ENCODE measurements at places on chromosomes 12 and 14.
A peak's percentile ranks its signal among the peaks of the same experiment; 100 is the strongest.

DNA sequence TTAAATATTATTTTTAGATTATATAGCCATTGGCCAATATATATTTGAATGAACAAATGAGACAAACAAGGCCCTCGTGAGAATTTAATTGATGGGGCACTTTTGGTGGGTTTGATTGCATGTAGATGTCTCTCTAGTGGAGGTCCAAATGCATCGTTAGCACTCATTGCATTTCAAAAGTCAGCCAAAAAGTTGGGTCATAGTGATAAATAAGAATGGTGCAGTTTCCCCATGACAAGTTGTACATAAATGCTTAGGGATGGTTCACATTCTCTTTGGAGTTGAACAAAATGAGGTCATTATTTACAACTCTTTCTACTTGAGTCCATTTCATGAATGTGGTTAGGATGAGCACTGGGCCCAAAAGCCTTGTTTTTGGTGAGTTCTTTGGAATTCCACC is 1.0 kb downstream of the BEST3 start:
- no peak for DNase-seq

- DNase-seq: no peak
Observed at GRCh38 chr12:43208221-43208620, 343.8 kb downstream of the ADAMTS20 start.

DNA sequence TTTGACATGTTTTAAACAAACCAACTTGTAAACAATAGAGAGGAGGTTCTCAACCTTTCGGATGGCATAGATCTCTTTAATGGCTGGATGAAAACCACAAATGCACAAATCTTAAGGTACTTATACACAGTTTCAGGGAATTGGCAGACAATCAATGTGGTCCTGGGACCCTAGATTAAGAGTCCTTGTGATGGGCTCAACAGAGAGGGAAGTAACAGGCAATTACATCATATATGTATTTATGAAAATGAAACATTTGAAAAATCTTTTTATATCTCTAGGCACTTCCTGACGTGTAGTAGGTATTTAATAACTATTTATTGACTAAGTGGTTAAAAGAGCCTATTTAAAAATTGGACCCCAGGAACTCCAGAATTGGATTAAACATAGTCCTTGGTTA is 897 bp downstream of the ACTR10 start:
- DNase-seq: peak; percentile 16

DNA sequence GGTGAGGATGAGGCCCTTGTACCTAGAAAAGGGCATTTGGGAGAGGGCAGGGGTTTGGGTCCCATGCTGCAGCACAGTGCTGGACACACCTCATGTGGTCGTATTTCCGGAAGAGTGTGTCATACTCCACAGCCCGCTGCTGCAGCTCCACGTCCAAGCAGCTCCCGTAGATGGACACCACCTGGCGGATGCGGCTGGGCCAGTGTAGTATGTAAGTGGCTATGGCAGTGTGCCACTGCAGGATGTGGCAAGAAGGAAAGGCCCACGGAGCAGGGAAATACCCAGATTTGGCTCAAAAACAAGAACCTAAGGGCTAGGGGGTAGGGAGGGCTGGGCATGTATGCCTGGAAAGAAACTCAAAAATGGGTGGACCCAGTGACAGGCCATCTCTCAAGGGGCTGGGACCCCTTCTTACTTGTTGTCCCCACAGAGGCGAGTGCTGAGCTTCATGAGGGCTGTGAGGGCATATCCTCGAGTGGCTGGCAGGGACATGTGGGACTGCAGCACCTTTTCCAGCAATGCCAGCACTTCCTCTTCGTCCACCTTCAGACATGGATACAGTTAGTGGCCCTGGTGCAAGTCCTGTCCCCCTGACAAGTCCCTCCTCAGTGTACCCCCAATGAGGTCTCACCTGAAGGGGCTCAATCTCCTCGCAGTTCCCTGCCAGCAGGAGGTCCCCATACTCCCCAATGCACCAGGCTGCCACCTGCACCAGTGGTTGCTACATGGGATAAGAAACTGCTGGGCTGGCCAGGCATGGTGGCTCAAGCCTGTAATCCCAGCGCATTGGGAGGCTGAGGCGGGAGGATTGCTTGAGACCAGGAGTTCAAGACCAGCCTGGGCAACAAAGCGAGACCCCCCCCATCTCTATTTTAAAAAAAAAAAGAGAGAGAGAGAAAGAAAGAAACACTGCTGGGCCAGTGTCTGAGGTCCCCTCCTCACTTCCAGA is 5.4 kb downstream of the AP1G2 start:
- no peak for DNase-seq

DNA sequence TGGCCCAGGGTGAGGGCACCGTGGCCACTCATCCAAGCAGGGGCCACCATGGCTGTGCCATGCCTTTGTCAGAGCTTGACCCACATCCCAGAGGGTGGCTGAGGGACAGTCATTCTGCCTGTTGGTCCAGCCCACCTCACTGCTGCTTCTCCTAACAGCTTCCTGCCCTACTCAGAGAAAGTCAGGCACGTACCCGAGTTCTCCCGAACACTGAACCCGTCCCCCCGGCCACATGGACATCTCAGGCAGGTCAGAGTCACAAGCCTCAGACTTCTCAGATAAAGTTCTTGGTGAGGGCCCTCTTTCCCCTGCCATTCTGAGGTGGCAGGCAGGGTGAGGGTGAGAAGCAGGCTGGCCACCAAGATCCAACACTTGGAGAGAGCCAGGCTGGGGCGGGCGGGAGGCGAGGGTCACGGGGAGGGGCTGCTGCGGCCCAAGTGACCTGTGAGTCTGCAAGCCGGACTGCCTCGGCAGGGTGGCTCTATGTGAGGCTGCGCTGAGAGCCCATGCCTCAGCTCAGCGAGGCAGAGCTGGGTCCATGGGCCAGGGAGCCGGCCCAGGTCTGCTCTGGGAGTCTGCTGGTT is 317.8 kb downstream of the TMEM121 start:
- no peak for DNase-seq

GRCh38 chr12:121196902-121197301 is 13.0 kb upstream of the P2RX4 start:
- no peak for DNase-seq

DNA sequence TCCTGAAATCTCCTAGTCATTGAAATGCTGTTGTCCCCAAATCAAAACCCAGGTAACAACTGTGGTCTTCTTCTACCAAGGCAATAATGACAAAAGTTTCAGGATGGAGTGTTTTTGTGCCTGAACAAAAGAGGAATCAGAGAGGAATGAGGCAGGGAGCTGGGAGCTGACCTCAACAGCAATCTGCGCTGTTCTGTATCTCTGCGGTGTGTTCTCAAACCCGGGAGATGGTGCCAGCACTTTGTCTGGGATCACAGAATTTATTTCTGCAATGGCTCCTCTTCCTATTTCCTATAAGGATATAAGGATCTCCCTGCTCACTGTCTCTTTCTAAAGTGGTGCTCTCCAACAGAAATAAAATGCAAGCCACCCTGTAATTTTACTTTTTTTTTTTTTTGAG is 449 bp upstream of the GLT8D2 start:
- DNase-seq: no peak

GRCh38 chr14:104353221-104353920 is 215.0 kb downstream of the KIF26A start:
- DNase-seq: no peak

GRCh38 chr14:44494137-44494536 is 12.9 kb downstream of the FSCB start:
- peak; percentile 14 for DNase-seq

DNA sequence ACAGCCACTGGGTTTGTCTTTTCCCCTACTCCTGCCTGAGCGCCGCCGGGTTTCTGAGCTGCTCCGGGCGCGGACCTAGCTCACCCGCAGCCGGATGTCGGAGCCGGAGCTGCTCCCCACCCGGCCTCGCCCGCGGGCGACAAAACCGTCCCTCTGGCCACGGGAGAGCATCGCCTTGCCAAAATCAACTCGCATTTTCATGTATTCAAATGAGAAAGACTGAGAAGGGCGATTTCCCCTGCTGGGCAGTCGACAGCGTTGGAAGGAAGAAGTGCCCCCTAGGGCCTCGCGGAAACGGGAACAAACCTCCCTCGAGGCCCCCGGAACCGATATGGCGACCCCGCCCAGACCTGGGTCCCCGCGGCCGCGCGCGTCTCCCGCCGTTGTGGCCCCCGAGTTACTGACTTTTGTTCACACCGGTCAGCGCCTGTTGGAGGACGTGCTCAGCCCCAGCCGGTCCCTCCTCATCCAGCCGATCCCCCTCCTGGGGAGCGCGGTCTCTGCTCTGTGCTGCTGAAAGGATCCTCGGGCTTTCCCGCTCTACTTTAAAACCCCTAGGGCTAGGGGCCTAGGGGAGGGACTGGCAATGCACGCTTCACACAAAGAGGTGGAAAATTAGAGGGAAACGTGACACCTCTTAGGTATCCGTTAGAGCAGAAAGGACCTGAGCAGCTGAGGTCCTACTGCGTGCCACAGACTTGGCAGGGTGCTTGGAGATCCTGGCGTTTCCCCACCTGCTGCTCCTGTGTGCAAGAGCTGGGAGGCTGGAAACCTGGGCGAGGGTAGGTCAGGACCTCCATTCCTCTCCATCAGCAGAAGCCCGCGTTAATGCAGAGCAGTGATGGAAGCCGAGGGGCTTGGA is 4.3 kb downstream of the TTC6 start:
- peak; percentile 69 for DNase-seq

DNA sequence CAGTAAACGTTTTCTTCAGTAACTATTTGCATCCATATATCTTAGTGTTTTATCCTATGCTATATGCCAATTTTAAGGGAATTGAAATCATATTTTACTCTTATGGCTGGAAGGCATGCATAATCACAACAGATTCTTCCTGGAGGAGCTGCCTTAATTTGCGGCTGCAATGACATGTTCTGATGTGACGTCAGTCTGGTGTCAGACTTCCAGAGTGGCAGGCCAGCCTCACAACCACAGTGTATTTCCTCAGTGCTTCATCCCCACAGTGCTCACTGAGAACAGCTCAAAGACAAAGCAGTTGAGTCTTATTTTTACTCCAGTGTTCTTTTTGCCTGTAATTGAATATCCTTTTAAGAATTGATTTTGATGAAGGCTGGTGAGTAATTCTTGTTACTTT is 107.1 kb downstream of the PLEKHA5 start:
- no peak for DNase-seq

- peak; percentile 26 for DNase-seq
Observed at GRCh38 chr12:50066402-50066801, 9.0 kb downstream of the ASIC1 start.

DNA sequence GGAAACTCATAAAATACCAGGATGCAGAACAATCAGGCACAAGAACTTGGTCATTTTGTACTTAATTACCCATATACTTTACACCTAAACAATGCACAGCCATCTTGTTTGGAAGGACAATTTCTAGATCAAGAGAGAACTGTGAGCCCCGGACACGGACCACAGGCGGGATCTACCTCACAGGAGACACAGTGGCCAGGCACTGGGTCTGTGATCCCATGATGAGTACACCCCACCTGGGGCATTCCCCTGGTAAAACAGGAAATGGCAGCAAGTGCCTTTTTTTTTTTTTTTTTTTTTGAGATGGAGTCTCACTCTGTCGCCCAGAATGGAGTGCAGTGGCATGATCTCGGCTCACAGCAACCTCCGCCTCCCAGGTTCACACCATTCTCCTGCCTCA is 15.2 kb downstream of the GOLGA3 start:
- DNase-seq: no peak

- no peak for DNase-seq
Observed at GRCh38 chr12:106855221-106855758, 80.8 kb downstream of the RIC8B start.

DNA sequence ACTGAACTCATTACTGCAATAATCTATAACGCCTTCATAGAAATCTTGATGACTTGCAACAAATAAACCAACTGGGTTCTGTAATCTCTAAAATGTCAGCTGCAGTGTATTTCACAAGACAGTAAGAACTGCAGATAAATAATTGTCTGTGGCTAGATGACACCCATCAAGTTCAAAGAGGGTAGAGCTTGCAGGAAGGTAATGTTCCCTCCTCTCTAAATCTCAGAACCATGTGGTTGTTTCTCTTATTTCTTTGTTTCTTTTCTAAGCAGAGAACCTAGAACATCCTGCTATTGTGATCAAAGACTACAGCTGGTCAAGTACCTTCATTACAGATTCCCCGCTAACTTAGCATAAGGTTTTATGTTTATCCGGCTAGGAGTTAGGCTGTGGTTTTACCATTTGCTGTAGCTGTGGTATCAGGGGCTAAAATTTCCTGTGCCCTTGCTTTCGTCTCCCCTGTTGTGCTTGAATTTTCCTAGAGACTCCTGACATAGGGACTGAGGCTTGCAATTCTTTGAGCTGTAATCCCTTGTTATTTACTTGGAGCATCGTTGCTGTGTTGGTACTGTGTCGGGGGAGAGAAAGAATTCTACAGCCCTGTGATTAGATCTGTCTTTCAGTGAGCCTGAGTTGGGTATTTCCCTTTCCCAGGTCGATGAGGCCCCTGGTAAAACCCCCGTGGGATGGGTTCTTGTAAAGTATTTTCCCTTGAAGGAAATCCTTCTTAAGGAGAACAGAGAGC is 253.1 kb upstream of the BTG1 start:
- no peak for DNase-seq

GRCh38 chr12:67239061-67239460 is 30.1 kb upstream of the CAND1 start:
- DNase-seq: no peak

- DNase-seq: no peak
Observed at GRCh38 chr12:60863421-60863820, 1267.6 kb downstream of the SLC16A7 start.

DNA sequence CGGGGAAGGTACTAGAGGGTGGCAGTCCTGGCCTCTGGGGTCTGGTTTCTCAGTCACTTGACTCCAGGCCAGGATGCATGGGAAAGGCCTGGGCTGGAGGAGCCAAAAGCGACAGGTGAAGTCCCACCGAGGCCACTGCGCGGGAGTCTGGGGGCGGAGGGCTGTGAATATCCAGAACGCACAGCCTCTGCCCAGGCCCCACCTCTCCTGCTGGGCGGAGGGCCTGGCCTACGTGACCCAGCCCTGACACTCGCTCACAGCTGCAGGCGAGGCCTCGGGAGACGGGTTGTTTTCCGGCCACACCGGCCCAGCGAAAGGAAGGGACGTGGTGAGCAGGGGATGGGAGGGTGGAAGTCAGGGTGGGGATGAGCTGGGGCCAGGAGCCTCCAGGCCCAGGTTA is 91.2 kb downstream of the RFLNA start:
- no peak for DNase-seq

GRCh38 chr12:104888481-104888880 is 69.6 kb downstream of the SLC41A2 start:
- DNase-seq: no peak

- DNase-seq: no peak
Observed at GRCh38 chr12:131720921-131721320, 10.0 kb downstream of the SFSWAP start.

Data from DMS53 (cell line).